ENCODE measurements at places on chromosomes 16 and 17.
A peak's percentile ranks its signal among the peaks of the same experiment; 100 is the strongest.

DNA sequence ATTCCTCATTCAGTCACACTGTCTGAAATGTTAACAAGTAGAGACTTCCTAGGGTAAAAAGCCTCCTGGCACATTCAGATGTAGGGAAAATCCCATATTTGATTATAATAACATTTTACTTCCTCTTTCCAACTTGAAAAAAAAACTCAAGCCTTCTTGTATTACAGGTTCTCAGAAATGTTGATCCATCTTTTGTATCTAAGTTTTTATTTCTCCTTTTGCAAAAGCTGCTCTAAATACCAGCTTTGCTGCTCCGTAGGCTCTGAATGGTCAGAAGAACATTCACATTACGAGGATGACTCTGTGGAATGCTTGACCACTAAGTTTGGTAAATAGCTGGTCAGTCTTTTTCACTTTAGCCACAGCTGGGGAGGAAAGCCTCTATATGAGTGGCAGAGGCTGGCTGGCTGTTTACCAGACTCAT lies 13.2 kb upstream of the HEATR6 start:
- no peak for DNase-seq

DNA sequence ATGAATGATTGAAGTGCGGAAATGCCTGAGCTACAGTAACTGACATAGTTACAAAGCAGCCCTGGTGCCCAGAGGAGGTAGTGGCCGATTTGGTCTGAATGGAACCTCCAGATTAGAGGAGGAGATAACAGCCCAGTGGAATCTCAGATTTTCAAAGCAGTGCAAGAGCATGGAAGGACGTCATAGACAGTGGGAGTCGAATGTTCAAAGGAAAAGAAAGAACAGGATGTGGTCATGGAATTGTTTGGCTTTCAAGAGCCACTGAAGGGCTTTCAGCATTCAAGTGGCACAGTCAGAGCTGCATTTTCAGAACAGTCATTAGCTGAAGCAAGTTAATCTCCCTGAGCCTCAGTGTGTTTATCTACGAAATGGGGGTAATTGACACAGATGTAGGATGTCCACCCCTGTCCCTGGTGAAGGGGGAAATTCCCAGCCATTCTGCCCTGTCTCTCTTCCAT lies 104.6 kb upstream of the CACNG3 start:
- DNase-seq, result no peak

DNA sequence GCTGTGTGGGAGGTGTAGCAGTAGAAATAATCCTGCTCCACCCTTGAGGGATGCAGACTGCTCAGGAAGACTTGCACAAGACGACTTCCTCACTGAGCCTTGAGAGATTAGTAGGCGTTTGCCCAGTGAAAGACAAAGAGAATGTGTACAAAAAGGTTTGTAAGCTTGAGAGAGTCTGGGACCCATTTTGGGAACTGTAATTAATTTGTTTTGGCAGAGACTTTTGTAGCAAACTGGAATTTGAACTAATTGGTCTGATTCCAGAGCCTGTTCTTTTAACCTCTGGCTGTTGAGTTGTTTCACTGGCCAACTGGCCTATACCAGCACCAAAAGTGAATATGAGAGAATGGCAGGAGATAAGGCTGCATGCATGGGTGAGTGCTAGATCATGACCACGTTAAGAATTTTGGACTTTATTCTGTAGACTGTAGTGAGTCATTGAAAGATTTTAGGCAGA lies 75.5 kb downstream of the AATF start:
- DNase-seq, result no peak

DNA sequence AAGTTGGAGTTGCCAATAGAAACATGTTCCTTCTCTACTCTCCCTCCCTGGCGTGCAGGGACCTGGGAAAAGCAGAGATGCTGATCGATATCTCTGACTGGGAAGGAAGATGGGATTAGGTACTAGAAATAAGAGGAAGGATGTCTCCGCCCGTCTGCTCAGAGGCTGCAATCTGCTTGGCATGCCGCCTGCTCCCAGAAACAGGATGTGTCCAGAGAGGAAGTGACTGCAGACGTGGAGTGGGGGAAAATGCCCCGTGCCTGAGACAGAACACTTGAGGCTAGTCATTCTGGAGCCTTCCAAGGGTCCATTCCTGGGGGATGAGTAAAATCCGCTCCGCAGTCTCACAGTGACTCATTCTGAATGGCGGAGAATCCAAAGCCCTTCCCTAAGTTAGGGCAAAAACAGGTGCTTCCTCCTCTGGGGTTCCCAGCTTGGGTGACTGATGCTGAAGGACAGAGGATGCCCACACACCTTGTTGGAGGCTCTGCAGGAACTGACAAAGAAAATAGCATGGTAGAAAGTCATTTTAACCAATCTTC lies 45.0 kb upstream of the SMURF2 start:
- DNase-seq, result peak; percentile 72

GRCh38 chr17:34205401-34205800 lies 49.7 kb upstream of the CCL2 start:
- DNase-seq, result no peak

DNA sequence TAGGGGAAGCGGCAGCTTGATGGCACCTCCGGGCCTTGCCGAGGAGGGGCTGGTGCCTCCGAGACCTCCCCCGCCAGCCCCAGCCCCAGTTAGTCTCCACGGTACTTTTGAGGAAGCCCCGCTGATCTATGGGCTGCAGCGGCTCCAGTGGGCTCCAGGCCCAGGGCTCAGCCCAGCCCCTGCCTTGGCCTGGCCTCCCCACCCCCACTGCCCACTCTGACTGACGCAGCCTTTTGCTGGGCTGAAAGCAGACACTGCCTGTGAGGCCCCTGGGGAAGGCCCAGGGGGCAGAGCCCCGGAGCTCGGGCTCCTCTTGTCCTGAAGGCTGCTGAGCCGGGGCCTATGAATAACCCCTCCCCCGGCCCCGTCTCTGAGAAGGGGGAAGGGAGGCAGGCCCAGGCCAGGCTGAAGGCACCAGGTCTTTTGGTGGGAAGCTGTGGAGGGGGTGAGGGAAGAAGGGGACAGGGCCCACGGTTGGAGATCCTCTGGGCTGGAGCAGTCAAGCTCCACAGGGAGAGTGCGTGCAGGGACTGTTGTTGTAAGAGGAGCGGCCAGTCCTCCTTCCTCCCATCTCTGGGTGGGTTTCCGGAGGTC lies 7.5 kb upstream of the SMTNL2 start:
- DNase-seq, result peak; percentile 69

- no peak for DNase-seq
Measured at GRCh38 chr17:76353004-76353598, 615 bp downstream of the PRPSAP1 start.

DNA sequence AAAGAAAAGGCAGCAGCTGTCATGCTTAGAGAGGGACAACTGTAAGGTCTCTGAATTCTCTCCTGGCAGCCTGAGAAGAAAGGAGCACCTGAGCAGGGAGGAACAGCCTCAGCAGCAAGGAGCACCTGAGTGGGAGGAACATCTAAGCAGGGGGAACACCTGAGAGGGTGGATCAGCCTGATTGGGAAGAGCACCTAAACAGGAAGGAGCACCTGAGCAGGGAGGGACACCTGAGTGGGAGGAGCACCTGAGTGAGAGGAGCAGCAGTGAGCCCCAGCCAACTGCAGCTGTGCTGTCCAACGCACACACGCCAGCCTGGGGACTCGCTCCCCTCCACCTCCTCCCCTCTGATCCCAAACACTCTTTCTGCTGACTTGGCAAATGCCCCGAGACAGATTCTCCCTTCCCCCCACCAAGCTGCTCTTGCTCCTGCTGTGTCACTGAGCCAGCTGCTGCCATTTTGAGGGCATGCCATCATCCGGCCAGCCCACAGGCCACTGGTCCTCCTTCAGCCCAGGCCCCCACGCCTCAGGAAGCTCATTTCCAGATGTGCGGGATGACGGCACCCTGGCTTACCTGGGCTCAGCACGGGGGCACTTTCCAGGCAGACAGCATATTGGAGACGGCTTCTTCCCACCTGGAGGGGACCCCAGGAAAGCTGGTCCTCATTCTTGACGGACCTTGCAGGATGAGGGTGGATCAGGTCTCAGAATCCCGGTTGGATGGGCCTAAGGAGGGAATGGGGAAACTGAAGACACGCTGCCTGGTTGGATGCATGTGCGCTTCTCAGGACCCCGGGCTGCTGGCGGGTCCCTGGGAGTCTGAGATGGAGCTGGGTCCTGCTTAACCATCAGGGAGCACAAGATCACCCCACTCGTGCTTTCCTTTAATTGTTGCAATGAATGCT lies 57.7 kb upstream of the RBFOX3 start:
- no peak for DNase-seq

- DNase-seq, result no peak
Measured at GRCh38 chr16:3655396-3656159, 1.1 kb downstream of the DNASE1 start.

DNA sequence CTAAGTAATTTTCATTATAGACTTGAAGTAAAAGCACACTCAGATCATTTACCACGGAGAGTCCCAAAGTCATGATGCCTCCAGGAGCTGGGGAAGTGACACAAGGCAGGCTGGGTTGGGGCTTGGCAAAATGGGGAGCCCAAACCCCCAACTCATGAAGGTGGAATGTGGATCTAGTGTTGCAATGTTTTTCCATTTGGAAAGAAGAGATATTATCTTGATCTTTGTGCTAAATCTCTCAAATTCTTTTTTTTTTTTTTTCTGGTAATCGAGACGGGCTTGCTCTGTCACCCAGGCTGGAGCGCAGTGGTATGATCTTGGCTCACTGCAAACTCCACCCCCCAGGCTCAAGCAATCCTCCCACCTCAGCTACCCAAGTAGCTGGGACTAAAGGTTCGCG lies 7.5 kb upstream of the KCNG4 start:
- DNase-seq, result no peak

- no peak for DNase-seq
Measured at GRCh38 chr17:80566054-80566400, 21.4 kb downstream of the RPTOR start.

DNA sequence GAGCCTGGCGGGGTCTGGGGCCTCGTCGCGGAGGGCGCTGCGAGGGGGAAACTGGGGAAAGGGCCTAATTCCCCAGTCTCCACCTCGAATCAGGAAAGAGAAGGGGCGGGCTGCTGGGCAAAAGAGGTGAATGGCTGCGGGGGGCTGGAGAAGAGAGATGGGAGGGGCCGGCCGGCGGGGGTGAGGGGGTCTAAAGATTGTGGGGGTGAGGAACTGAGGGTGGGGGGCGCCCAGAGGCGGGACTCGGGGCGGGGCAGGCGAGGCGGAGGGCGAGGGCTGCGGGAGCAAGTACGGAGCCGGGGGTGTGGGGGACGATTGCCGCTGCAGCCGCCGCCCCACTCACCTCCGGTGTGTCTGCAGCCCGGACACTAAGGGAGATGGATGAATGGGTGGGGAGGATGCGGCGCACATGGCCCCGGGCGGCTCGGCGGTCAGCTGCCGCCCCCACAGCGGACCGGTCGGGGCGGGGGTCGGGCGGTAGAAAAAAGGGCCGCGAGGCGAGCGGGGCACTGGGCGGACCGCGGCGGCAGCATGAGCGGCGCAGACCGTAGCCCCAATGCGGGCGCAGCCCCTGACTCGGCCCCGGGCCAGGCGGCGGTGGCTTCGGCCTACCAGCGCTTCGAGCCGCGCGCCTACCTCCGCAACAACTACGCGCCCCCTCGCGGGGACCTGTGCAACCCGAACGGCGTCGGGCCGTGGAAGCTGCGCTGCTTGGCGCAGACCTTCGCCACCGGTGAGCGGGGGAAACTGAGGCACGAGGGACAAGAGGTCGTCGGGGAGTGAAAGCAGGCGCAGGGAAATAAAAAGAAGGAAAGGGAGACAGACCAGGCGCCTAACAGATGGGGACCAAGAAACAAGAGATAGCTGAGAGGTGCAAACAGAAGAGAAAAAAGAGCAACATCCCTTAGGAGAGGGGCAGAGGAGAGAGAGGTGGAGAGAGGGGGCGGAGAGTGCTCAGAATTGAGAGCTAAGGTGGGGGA lies at the start of gene PNMT:
PNMT (plus strand) TSS at position 509 of the 980 bp plus-strand sequence; CDS start at position 532, 23 bp downstream.
- DNase-seq, result peak; percentile 75

- peak; percentile 41 for DNase-seq
Measured at GRCh38 chr17:58316260-58316960, 12.2 kb downstream of the TSPOAP1 start.

DNA sequence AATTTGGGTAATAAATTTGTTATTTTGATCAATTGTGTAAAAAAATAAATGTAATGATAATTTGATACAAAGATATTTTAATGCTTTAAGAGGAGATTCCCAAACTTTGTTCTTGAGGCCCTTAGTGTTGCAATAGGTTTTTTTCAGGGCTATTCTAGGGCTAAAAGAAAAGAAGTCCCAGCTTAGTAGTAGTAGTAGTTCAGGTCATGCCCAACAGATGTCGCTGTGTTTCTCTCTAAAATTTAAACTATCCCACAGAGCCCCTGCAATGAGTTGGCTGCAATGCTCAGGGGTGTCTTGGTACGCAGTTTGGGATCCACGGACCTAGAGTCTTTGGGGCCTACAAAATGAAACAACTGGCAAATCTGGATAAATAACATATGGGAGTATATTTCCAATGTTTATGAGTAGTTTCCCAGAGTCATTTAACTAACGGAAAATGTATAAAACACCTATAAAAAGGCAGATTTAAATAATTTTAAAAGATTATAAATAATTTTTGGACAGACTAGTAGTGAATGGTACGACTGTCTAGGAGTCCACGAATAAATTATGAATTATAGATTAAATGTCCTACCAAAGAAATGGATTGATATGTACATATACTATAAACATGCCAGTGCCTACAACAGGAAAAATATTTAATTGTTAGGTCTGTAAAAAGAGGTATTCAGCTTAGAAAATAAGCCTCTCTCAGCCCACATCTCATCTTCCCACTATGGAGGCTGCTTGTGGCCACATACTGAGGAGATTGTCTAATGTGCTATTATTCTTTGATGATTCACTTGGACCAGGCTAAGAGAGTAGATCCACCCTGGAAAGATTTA lies 228.5 kb upstream of the PMFBP1 start:
- no peak for DNase-seq

- no peak for DNase-seq
Measured at GRCh38 chr17:79577485-79578187, 33.2 kb downstream of the RBFOX3 start.

DNA sequence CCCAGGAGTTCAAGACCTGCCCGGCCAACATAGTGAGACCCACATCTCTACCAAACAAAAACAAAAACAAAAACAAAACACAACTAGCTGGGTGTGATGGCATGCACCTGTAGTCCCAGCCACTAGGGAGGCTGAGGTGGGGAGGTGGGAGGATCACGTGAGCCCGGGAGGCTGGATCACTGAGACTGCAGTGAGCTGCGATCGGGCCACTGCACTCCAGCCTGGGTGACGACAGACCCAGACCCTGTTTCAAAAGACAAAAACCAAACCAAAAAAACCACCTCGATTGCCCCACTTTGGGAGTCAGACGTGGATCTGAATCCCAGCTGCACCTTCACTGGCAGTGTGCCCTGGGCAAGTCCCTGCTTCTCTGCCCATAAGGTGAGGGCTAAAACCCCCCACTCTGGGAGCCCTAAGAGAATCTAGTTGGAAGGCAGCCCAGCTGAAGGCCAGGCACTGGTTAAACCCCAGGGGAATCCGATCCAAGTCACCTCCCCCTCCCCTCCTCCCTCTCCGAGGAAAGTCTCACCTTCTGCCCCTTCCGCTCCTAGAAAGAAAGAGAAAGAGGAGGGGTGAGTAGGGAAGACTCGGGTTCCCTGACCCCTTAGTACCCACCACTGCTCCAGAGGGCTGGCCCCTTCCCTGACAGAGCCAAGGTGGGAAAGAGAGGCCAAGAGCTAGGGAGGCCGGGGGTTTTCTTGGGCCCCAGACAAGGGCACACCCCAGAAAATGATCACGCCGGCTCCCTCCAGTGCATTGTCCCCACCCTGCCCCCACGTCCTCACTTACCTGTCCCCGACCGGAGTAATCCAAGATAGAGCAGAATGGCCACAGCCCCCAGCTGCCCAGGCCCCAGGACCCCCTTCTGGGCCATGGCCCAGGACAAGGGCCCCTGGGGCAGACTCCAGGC lies 647 bp downstream of the PRSS8 start:
- no peak for DNase-seq

GRCh38 chr17:83200231-83200699 lies 120.9 kb downstream of the METRNL start:
- DNase-seq, result no peak

GRCh38 chr17:40015005-40015997 lies at the start of gene CSF3:
Gene CSF3 (plus strand): TSS chr17:40015440. CDS start chr17:40015475, 35 bp downstream.
- DNase-seq, result no peak

Data from left forelimb (tissue), 1 donor.